ENCODE measurements at places on chromosomes 7 and 10.

GRCh38 chr10:59962756-59963155, 56.4 kb upstream of the CCDC6 start:
- no peak for DNase-seq

DNA sequence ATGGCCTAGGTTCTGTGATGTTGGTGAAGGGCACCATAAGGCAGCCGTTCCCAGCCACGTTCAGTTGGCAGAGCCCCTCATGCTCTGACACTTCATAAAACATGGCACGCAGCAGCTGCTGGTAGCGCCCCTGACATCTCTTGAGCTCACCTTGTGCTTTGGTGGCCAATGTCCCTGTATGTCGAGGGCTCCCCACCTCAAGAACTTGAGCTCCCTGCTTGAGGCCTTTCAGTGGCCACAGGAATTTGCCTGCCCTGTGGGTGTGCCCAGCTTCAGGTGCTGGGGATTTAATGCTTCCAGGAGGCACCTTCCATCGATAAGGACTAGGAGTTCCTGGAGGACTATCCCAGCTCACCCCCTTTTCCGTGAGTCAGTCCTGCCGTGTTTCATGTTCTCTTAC, 9.5 kb upstream of the ZNF32 start:
- DNase-seq = no peak

DNA sequence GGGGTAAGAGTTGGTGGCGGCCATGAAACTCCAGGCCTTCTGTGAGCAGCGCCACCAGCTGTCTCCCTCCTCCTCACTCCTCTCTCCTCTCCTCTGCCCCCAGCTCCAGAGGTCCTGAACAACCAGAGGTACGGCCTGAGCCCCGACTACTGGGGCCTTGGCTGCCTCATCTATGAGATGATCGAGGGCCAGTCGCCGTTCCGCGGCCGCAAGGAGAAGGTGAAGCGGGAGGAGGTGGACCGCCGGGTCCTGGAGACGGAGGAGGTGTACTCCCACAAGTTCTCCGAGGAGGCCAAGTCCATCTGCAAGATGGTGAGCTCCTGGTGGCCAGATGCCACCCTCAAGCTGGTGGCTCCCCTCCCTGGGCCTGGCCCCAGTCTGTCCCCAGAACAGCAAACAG, 99.1 kb downstream of the RGS10 start:
- DNase-seq = no peak

DNA sequence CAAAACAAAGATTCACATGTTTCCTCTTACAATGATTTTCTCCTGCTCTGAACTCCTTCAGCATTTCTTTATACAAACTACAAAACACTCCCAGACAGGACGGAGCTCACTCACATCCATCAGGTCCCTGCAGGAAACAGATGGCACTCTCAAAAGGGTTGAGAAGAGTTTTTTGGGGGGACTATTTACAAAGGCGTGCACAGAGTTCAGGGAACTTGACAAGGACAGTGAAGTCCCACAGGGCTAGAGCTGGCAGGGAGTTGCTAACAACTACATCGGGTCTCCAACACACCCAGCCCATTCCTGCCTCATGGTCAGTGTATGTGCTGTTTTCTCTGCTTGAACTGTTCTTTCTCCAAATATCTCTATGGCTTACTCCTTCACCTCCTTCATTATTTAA, 24.7 kb upstream of the YAE1 start:
- no peak for DNase-seq
